Caki2 (cell line): ENCODE measurements at places on chromosomes 7 and 10.
A peak's percentile ranks its signal among the peaks of the same experiment; 100 is the strongest.

DNA sequence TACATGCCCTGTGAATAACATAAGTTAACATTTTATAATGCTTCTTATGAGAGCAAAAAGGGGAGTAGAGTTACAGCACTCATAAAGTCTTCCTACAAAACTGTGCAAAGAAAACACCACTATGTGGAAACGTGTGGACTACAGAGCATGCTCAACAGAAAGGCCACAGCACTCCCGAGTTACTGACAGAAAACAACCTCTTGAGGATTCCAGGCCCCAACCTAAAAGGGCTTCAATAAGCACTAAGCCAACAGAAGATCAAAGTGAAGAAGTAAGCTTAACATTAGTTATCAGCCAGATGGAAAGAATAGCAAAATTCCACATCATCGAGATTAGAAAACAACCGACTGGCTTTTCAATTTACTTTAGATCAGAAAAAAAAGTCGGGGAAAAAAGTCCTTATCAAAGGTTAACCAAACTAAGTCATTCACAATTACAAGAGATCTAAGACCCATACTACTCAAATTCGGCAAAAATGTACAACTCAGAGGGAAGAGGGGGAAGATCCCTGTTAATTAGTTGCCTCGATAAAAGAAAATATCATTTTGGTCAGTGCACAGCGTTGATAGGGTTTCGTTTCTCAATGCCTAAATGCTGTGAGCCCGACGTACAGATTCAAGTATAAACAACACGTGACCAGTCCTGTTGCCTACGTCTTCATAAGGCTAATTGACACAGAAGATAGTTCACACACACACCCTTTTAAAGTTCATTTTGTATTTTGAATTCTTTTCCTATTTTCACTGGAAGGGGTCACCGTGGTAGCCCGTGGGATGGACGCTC is 1.4 kb downstream of the KBTBD2 start:
- DNase-seq, result no peak

DNA sequence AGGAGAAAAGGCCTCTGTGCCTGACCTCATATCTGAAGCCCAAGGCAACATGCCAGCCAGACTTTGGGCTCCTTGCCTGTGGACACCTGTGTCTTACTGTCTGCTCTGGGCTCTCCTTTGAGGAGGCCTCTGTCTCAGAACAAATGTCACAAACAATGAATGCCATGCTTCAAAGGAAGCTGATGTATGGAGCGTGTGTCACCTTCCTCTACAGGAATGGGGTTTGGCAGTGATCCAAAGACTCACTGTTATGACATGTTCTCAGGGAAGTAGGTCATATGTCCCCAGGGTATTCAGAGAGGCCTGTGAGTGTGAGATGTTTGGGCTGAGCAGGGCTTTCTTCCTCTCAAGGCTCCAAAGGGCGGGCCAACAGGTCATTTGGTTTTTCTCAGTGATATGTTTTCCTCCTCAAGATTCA is 38.4 kb downstream of the PTPRE start:
- DNase-seq, result peak; percentile 75

- no peak for DNase-seq
These were observed 51.1 kb downstream of the GNA12 start for GRCh38 chr7:2792856-2793487.

- peak; percentile 36 for DNase-seq
These were observed 11.5 kb downstream of the ANKRD22 start for GRCh38 chr10:88840104-88840503.

GRCh38 chr10:121310151-121310711 is 288.0 kb downstream of the FGFR2 start:
- peak; percentile 61 for DNase-seq

DNA sequence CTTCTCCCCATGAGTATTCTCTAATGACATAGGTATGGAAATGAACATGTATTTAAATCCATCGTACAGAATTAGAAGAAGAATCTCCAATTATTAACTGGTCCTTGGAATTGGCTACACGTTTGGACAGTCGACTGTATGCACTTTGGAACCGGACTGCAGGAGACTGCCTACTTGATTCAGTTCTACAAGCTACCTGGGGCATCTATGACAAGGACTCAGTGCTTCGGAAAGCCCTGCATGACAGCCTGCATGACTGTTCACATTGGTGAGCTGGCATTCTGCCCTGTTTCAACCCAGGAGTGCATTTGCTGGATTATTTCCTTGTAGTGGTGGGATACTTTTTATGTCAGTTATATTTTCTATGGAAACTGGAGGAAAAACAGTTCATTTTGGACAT is 32.2 kb downstream of the ZRANB1 start:
- peak; percentile 41 for DNase-seq

- DNase-seq, result no peak
These were observed 24.6 kb upstream of the MRPS33 start for GRCh38 chr7:141039376-141039775.

- peak; percentile 30 for DNase-seq
These were observed 7.4 kb upstream of the APBB1IP start for GRCh38 chr10:26430641-26431163.

DNA sequence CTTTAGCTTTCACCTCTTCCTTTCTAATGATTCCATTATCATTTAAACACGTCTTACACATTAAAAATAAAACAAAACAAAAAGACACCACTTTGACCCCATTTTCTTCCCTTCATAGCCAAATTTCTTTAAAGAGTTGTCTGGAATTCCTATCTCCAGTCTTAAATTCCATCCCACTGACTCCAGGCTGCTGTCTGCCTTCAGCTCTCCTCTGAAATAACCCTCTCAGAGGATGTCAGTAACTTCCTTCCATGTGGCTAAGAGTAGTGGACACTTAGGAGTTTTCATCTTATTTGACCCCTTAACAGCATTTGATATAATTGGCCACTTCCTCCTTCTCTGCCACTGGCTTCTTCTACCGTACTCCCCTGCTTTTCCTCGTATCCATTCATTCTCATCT is 69.6 kb upstream of the MKX start:
- no peak for DNase-seq

DNA sequence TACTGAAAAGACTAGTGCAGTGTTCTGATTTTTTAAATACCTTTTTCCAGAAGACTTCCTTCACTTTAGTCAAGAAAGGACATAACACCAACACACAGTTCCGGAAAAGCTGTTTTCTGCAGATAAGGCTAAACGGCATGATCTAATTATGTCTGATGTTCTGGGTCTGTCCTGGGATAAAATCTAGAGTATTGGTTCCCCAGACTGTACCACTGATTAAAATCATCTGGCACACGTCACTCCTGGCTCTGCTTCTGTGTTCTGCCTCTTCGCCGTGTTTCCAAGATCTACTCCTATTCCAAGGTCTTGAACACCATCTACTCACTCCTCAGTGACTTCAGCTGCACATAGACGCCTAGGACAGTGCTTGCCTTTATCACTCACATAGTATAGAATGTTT is 100.8 kb upstream of the SFMBT2 start:
- no peak for DNase-seq

DNA sequence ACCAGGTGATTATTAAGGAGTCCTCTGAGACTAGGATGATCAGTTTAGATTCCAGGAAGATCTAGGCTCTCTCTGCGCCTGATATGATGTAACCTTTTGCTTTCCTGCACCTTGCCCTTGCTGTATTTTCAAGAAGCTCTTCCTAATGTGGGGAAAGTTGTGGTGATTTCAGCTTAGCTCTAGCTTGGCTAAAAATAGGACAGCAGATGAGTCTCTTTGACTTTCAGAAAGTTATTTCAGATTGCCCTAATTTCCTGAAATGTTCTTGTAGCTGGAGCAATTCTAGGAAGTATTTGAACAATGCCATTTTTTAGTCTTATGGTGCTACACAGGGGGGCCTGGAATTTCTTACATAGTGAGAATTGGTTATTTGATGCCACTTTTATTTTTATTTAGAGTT is 3.8 kb downstream of the LCOR start:
- no peak for DNase-seq

DNA sequence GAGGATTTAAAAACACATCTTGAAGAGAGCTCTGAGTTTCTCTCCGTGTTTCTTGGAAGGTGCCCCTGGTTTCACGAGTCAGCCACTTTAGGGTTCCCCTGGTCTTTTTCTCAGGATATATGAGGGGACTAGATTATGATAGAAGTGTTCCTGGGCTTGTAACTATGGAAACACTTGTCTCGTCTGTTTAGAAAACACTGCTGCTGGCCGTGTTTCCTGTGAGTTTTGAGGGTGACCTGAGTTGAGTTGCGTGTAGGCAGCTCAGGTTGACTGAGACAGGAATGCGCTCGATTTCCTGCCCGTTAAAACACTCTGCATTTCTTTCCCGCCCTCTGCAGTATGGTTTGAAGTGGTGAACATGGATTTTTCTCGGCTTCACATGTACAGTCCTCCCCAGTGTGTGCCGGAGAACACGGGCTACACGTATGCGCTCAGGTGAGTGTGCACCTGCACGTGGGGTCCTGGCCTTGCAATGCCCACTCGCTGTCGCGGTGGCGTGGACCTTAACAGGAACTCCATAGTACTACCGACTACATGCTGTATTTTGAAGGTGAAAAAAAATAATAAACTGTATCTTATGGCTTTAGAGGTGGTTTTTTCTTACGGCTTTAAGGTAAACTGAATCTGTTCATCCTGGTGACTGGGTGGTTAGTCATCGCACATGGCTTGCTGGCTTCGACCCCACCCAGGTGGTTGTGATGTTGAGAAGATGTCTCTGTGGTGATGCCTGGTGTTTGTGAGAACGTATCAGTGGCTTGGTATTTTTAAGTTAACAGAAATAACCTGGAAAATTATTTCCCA is at the start of gene SUN1:
SUN1 (plus strand) TSS at position 310 of the 801 bp plus-strand sequence; CDS start at position 359, 49 bp downstream.
- peak; percentile 89 for DNase-seq

DNA sequence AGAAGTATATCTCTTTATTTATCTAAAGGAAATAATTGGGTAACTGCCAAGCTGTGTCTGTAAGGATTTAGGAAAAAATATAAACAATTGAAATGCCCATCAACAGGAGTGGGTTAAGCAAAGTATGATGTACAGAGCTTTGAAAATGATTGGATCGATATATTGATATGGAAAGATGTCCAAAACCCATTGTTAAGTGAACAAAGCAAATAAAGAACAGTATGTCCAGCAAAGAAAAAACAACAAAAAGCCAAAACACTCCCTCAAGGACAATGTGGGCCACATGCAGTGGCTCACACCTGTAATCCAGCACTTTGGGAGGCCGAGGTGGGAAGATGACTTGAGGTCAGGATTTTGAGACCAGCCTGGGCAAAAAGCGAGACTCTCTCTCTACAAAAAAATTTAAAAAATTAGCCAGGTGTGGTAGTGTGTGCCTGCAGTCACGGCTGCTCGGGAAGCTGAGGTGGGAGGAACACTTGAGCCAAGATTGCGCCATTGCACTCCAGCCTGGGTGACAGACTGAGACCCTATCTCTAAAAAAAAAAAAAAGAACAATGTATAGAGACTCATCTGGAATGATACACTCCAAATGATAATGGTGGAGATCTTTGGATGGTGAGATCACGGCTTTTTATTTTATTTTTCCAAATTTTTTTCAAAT is 37.9 kb downstream of the XRCC2 start:
- DNase-seq, result no peak

- DNase-seq, result no peak
These were observed 38.2 kb downstream of the LYZL1 start for GRCh38 chr10:29326886-29327745.

DNA sequence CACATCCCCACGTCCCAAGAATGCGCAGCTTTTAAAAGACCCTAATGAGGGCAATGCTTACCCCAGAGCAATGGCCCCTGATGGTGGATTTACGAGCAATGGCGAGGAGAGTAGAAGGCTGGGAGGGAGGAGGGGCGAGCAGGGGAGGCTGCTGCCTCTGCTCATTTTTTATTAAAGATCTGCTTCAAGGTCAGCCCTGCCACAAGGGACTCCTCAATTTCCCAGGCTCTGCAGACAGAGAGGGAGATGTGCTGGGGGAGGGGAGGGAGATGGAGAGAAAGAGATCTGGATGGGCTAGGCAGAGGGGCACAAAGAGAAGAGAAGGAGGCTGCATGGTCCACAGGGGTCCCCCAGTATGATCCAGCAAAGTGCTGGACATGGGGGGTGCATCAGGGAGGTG is 7.8 kb upstream of the SRRM3 start:
- no peak for DNase-seq

DNA sequence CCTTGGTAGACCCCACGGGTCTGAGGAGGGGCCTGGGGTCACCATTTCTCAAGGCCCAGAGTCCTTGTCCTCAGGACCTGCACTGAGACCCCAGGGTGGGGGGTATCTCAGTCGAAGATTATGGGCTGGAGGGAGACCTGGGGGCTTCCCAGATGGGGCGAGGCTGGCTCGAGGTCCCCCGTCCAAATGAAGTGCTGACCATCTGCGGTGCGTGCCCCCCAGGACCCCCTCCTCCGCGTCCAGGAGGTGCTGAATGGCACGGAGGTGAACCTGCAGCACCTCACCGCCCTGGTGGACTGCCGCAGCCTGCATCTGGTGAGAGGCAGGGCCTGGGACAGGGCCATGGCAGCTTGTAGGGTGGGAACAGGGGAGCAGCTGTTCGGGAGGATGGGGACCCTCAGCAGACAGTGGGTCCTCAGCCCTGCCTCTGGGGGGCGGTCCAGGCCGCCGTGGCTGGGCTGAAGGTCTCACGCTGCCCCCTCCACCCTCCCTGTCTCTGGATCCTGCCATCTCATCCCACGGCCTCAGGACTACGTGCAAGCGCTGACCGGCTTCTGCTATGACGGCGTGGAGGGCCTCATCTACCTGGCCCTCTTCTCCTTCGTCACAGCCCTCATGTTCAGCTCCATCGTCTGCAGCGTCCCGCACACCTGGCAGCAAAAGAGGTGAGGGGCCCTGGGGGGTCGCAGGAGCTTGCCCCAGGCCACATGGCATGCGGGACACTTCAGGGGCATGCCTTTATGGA is 24.3 kb downstream of the TTYH3 start:
- DNase-seq, result no peak
